ENCODE measurements at places on chromosomes 16 and 17.

DNA sequence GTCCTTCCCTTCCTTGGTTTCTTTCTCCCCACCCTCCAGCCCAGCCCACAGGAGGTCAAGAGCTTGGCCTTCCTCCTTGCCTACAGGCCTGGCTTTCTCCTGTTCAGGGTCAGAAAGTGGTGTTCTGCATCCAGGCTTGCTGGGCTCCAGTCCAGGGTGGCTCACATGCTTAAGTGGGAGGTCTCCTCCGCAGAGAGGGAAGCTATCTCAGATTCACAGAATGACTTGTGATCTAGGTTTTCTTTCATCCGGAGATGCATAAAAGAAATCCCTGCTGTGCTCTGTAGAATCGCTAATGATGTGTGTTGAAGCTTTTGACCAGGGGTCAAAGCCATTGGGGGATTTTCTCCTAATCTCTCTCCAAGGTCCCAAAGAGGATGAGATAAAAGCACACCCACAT lies 382.3 kb upstream of the EEF2KMT start:
- DNase-seq, result no peak

- no peak for DNase-seq
These were observed 469.5 kb upstream of the RBFOX1 start for GRCh38 chr16:6863135-6863534.

DNA sequence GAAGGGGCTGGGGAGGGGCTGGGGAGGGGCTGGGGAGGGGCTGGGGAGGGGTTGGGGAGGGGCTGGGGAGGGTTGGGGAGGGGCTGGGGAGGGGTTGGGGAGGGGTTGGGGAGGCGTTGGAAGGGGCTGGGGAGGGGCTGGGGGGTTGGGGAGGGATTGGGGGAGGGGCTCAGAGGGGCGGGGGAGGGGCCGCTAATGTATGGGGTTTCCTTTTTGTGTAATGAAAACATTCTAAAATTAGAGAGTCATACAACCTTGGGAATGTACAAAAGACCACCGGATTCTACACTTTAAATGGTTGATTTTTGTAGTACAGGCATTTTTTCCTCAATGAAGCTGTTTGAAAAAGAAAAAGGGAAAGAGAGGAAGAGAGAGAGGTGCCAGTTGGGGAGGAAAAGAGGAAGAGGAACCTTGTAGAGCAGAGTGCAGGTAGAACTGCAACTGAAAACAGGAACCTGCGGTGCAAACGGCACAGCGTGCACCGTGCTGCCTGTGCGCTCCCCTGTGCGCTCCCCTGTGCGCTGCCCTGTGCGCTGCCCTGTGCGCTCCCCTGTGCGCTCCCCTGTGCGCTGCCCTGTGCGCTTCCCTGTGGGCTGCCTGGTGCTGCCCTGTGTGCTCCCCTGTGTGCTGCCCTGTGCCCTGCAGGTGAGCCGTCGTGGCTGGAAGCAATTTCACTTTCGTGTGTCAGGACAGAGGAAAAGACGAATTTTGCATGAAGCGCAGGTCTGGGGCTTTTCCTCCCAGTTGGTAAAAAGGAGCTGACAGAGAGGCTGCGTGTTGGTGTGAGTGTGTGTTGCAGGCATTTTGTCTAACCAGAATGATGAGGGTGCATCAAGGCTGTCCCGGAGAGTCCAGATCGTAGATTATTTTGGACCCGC lies 40.8 kb downstream of the METRNL start:
- DNase-seq, result no peak

GRCh38 chr16:63059676-63060075 lies 1023.4 kb upstream of the CDH8 start:
- no peak for DNase-seq

GRCh38 chr17:34579979-34580684 lies 750 bp downstream of the TMEM132E start:
- no peak for DNase-seq

DNA sequence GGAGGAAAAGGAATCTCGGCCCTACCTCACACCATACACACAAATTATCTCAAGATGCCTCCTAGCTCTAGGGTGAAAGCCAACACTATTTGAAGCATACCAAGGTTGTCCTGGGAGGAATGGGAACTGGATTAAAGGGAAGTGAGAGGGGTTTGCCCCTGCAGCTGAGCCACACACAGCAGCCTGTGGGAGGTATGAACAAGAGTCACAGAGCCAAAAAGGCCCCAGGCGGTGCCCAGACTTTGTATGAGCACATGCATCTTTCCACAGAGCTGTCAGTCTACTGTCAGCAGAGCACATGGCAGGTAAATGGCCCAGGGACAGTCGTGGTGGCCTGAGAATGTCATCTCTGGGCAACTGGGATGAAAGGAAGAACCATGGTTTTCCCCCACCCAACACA lies 31.0 kb upstream of the RCVRN start:
- DNase-seq, result no peak

DNA sequence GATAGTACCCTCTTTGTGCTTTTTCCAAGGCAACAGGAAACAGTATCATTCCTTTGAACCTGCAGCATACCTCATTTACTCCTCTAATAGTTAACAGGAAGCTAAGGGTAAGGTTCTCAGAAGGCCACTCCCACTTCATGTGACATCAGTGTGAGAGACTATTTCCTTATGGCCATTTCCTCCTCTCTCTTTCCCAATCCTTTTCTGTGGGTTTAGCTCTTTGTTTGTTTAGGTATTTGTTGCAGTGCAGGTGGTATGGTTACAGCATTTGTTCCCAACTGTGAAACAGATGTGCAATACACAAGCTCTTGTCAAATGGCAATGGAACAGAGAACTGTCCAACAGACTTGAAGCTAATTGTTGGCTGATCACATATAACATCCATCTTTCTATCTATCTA lies 14.7 kb downstream of the TMC5 start:
- no peak for DNase-seq

DNA sequence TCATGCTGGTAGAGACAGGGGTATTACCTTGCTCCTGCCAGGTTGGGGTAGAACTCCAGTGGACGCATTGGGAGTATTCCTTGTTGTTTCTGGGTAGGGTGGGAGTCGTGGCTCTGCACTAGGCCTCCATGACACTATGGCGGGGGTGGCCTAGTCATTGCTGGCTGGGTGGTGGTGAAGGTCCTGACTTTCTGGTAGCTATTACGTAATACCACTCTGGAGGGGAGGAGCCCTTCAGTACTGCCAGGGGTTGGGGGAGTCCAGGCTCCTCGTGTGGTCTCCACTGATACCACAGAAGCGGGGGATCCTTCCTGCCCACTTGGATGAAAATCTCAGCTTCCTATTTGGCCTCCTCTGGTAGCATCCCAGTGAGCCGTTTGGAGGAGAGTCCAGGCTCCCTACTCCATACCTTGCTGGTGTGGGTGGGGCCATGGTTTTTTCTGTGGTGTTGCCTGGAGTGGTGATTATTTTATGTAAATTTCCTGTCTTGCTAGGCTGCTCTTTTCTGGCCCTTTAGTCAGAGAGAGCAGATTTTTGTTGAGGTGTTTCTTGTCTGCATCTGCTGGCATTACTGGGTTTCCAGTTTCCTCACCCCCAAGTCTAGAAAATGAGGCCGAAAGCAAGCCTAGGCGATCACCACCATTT lies 65.8 kb upstream of the GNG13 start:
- DNase-seq, result no peak

DNA sequence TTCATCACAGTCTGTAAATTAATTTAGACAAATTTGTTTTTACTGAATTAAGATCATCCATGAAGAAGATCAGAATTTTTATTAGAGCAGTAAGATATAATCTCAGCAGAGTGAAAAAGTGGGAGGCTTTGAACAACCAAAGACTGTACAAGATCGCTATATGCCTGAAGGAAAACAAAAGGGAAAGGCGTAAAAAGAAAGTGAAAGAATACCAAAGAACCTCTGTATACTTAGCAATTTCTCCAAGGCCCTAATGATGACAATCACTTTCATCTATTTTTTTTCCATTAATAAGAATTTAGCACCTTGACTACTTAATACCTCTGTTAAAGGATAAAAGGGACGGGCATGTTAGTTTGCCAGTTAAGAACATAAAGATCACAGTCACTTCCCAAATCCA lies 38.6 kb upstream of the ABCA10 start:
- DNase-seq, result no peak

DNA sequence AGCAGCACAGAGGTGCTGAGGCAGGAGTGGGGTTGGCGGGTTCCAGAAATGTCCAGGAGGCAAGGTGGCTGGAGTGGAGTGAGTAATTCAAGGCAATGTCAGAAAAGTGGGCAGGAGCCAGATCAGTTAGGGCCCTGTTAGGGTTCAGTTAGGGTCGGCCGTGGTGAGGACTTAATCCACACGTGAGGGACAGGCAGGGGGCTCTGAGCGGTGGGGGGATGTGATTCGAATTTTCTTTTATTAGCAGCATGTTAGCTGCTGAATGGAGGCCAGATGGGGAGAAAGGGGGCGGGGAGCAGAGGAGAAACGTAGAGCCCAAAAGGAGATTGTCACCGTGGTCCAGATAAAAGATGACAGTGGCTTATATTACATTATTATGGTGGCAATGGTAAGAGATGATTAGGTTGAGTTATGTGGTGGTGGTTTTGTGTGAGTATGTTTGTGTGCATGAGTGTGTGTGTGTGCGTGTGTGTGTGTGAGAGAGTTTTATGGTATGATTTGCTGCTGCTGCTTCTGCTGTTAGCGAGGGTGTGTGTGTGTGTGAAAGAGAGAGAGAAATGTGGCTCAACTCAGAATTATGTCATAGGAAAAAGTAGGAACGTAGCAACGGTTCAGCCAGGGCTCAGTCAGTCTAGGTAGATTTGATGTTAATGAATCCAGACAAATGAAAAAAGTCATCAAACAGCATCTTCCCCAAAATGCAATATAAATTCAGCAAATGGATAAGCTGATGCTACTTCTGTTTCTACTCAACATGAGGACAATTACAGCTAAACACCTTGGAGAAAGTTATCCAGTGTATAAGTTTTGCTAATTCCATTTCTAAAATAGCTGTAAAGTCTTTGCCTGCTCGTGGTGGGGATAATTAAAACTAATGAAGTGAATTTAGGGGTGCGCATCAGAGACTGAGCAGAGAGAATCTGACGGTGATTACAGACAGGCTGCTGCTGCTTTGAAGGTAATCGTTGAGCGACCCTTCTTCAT lies 390.6 kb downstream of the HAPSTR1 start:
- DNase-seq, result no peak

- DNase-seq, result no peak
These were observed 10.3 kb downstream of the MPP3 start for GRCh38 chr17:43822570-43823190.

DNA sequence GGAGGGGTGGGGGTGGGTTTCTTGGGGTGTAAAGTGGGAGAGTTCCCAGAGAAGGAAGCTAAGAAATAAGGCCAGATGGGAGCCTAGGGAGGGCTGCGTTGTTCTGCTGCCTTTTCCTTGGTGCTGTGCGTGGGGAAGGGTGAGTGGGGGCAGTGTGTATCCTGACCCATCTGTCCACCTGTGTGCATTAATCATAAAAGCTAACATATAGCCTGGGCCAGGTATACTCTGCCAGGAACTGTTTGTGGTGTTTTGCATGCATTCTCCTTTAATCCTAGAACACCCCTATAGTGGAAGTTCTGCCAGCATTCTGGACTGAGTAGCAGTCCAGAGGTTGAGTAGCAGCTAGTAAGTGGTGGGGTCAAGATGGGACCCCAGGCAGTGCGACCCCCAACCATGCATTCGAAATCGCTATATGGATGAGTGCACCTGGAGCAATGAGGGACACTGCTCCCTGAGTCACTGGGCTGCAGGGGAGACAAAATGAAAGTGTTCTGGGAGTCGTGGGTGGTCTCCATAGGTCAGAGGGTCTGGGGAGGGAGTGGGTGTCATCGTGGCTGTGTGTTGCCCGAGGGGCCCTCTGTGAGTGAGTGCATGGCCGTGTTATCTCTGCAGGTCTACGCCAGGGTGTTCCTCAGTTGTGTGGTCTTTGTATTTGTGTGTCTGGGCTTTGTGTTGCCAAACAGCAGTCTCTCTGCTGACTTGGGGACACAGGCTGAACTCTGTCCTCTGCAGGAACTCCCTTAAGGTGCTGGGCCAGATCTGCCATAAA lies 1.3 kb downstream of the ERBB2 start:
- no peak for DNase-seq

GRCh38 chr17:50511058-50511457 lies 2.8 kb downstream of the MYCBPAP start:
- no peak for DNase-seq

DNA sequence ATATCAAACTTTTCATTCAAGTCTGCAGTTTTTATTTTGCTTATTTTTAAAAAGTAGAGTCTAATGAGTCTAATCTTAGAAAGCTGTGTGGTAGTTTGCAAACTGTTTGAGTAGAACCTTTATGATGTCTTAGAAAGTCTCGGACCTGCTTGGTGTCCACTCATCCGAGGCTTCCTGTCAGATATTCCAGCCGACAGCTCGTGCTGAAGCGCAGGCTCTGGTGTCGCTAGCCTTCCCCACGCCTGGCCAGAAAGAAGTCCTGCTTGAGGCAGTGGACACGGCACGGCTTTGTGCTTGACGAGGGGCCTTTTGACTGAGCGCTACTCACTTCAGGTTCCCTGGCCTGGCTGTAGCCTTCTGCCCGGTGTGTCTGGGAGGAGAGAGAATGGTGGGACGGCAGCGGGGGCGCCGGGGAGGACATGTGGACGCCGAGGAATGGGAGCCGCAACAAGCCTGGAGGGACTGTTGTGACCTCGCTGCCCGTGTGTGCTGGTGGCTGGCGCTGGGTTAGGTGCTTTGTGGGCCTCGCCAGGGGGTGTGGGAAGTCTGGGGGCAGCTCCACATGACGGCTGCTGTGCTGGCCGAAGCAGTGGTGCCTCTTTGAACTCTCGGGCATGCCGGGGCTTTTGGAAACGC lies 33.5 kb downstream of the BANP start:
- DNase-seq, result no peak

GRCh38 chr17:57918017-57918895 lies 37.0 kb downstream of the CUEDC1 start:
- no peak for DNase-seq

DNA sequence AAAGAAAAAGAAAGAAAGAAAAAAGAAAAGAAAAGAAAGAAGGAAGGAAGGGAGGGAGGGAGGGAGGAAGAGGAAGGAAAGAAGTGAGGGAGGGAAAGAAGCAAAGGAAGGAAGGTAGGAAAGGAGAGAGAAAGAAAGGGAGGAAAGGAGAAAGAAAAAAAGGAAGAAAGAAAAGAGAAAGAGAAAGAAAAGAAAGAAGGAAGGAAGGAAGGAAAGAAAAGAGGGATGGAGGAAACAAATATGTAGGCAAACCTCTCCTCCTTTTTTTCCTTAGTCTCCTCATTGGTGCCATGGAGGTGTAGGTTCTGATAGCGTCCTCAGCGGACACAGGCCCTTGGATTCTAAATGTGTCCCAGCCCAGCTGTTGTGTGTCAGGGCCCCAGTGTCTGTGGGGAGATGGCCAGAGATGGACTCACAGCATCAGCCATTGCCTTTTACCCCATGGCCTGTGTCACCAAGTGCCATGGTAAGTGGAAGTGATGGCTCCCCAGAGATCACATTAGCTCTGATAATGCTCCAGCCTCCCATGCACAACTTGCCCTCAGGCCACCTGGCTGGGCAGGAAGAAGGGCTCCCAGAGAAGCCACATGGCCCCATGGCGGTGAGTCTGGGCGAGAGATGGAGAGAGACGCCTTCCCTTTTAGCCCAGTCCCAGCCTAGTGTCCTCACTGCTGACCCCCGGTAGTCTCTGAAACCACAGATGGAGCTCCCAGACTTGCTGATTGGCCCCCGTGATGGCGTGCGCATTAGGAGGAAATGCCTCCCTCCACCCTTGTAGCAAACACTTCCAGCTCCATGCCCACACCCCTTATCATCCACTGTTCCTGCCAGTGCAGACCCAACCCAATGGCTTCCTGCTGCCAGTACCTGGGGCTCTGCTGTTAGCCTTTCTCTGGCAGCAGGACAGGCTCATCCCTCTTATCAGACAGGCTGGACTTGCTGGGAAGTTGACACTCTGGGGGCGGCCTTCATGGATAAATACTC lies 3.7 kb upstream of the SLC6A2 start:
- DNase-seq, result no peak

GRCh38 chr16:12354296-12354833 lies 377.8 kb downstream of the SNX29 start:
- no peak for DNase-seq

GRCh38 chr16:78436846-78437245 lies 337.4 kb downstream of the WWOX start:
- DNase-seq, result no peak
